ENCODE measurements at places on chromosomes 5 and 9.

DNA sequence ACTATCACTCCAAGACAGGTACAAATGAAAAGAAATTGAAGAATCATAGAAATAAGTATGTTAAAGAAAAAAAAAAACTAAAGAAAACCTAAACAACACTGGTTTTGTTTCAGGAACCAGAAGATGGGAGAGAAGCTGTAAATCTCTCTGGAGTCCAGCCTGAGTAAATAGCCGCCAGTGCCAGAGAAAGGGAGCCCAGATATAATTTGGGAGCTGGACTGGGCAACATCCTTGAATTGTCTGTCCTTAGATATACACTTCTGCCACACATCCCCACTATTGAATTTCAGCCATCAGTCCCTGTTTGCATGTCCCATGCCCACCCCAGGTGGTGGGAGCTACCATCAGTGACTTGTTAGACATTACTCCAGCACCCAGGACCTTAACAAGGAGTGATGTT, 979.6 kb downstream of the DTWD2 start:
- DNase-seq = no peak

DNA sequence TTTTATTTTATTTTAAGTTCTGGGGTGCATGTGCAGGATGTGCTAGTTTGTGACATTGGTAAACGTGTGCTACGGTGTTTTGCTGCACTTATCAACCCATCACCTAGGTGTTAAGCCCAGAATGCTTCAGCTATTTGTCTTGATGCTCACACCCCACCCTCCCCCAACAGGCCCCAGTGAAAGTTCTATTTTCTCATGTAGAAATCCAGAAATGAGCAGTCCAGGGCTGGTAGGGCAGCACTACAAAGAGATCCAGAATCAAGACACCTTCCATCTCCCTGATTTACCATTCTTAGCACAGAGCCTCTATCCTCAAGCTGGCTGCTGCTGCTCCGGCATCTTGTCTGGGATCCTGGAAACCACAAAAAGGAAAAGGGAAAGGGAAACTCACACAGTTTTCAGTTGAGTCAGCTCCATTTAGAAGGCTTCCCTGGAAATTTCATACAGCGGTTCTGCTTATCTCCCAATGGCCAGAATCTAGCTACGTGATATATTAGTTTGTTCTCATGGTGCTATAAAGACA, 85.4 kb upstream of the SMARCA2 start:
- DNase-seq = no peak

DNA sequence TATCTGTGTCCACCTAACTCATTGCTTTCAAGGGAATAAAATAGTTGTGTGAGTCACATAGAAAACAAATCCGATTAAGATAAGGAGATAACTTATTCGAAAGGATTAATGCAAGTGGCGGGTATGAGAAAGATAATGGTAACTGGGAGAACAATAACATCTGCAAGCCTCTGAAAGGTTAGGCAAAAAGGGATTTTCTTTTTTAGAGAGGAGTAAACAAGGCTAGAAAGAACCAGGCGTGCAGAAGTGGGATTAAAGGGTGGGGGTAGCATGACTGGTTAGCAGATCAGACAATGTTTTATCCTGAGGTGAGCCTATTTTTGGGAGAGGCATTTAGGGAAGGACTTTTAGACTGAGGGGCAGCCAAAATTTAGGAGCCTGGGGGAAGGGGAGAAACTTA, 34.7 kb upstream of the JMY start:
- DNase-seq = no peak

DNA sequence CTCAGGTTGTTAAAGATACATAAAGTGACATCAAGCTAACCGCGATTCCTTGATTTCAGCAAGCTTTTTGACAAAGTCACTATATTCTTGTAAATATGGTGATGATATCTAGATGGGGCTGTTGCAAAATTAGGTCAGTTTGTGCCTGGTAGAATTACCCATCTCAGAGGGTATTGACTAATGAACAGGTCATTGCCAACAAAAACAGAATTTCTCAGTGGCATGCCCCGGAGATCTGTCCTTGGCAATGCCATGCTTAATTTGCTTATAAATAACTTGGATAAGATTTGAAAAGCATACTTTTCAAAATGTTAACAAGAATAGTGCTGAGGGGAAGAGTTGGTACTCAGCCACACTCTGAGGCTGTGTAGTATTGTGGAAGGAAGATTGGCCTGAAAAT, 783.3 kb upstream of the SEMA6A start:
- no peak for DNase-seq

- DNase-seq = peak; percentile 56
Measured at GRCh38 chr5:31362931-31363568, 168.8 kb downstream of the DROSHA start.

DNA sequence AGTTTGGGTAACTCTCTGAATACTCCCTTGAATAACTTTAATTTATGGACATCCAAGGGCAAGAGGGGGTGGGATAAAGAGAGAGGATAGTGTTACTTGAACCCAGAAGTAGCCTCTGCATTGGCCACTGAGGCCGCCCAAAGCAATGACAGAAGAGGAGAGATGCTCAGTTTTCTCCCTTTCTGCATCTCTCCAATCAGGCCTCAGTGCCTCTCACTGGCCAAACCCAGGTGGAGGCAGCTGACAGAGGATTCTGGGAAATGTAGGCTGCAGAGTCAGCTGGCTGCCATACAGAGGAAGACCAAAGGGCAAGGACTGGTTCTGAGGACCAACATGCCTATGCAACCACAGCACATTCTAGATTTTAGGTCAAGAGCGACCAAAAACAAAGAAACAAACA, 719.4 kb downstream of the MAT2B start:
- DNase-seq = no peak

DNA sequence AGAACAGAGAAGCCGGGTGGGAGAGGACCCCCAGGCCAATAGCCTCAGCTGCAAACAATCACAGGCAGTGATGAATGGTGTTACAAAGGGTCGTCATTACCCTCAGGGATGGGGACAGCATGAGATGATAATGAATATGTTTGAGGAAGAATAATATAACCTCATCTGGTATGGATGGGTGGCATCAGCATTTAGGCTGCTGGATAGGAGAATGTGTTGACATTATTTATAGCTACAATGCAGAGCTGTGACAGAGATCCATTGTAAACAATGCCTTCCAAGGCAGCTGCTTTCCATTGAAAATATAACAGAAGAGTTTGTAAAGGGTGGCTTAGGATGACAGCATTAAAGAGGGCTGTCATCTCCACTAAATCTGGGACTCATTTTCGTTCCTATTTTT, 365.5 kb downstream of the KCNN2 start:
- DNase-seq = no peak

- DNase-seq = no peak
Measured at GRCh38 chr5:157273131-157273556, 7.2 kb downstream of the CYFIP2 start.

DNA sequence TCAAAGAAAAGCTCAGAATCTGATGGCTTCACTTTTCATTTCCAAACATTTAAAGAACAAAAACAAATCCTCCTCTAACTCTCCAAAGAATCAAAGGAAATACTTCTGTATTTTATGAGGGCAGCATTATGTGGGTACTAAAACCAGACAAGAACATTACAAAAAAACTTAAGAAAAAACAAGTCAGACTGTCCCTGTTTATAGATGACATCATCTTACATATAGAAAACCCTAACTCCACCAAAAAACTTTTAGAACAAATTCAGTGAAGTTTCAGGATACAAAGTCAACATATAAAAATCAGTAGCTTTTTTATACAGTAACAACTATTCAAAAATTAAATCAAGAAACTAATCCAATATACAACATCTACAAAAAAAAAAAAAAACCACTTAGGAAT, 136.2 kb downstream of the PJA2 start:
- DNase-seq = no peak

GRCh38 chr9:120886490-120886967, 9.5 kb upstream of the PHF19 start:
- peak; percentile 23 for DNase-seq

GRCh38 chr9:129885018-129885669, 49.9 kb downstream of the USP20 start:
- DNase-seq = no peak

- DNase-seq = no peak
Measured at GRCh38 chr9:33293782-33294181, 3.5 kb downstream of the NFX1 start.

- DNase-seq = peak; percentile 53
Measured at GRCh38 chr9:14989811-14990210, 79.6 kb upstream of the FREM1 start.

- DNase-seq = no peak
Measured at GRCh38 chr9:130854835-130855234, 19.8 kb downstream of the ABL1 start.

DNA sequence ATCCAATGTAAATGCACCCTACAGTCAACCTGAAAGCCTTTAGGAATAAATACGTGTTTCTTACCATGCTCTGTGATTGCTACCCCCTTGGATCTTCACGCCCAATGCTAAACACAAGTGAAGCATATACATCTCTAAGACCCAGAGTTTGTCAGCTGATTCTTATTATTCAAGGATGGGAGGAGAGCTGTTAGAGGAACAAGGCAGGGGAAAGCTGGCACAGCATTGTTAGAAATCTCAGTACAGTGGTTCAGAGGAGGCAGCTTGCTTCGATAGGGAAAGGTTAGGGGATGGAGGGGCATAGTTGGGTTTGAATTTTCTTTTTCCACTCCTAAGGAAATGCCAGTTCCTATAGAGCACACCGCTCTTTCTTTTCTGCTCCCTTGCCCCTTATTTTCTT, 16.7 kb upstream of the TAF11L2 start:
- DNase-seq = no peak

DNA sequence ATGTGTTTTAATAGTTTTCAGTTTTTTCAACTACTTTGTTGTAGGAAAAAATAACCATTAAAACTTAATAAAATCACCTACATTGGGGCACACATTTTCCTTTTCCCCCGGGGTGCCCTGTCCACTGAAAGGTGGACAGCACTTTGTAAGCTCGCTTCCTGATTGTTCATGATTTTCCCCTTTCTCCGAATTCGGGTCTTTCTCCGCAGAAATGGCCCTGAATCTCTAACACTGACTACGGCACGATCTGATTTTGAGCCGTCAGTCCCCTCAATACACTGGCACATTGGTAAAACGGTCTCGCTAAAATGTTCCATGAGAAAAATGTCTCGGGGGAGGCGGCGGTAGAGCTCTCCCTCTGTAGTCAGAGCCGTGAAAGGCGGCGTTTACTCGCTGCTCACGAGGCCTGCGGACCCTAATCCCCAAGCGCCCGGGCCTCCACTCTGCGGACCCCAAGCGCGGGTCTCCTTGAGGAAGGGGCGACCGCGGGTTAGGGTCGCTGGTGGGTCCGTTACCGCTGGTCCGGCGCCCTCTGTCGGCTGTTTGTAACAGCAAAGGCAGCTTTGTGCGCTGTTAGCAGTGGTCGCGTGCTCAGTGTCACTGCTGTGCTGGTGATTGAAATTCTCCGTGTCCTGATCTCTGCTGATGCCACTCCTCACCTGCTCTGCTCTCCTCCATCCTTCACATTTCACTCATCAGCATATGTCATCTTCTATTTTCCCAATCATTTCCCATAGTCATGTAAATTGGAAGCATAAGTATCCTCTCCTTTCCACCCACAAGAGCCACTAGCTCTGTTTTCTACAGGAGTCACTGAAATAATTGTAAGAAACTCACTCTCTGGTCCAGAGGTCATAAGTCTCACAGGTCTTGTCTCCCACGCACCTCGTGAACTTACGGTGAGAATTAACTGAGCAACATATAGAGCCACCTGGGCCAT, 10.8 kb upstream of the IFNA2 start:
- no peak for DNase-seq

DNA sequence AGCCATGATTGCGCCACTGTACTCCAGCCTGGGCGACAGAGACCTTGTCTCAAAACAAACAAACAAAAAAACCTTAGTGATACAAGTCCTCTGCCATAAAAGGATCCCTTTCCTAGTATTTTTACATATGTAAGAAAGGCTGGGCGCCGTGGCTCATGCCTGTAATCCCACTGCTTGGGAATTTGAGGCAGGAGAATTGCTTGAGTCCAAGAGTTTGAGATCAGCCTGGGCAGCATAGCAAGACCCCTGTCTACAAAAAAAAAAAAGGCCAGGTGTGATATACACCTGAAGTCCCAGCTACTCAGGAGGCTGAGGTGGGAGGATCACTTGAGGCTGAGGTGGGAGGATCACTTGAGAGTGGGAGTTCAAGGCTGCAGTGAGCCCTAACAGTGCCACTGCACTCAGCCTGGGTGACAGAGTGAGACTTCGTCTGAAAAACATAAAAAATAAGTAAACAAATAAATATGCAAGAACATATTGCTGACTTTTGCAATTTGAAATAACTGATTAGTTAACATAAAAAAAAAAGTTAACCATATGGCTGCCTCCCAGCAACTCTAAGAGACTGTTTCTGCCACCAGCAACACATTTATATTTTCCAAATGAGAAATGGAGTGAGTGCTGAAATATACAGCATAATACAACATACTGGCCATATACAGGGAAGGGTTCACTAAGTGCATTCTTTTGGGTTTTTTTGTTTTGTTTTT, 6.9 kb downstream of the ZNF367 start:
- DNase-seq = no peak

GRCh38 chr5:15752663-15753285, 252.8 kb downstream of the FBXL7 start:
- DNase-seq = peak; percentile 61

GRCh38 chr5:155594270-155594669, 580.7 kb downstream of the KIF4B start:
- DNase-seq = no peak

GRCh38 chr5:66247176-66247960, 103.3 kb downstream of the SREK1 start:
- peak; percentile 68 for DNase-seq

GRCh38 chr9:6977761-6978160, 220.0 kb downstream of the KDM4C start:
- DNase-seq = no peak

DNA sequence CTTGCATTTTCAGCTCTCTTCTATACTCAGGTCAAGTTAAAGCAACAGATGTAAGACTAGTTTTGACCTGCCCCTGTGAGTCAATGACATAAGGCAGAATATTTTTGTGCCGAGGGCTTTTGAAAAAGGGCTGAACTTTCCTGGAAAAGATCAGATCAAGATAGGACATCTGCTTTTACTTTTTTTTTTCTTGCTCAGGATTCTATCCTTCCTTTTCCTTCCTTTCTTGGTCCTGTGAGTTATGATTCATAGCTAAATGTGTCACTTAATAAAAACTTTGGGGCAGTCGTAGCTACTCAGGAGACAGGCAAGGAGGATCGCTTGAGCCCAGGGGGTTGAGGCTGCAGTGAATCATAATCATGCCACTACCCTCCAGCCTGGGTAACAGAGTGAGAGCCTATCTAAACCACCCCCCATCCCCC, 84.3 kb upstream of the BRINP1 start:
- no peak for DNase-seq

GRCh38 chr5:79858410-79858723, 132.7 kb downstream of the MTX3 start:
- no peak for DNase-seq

DNA sequence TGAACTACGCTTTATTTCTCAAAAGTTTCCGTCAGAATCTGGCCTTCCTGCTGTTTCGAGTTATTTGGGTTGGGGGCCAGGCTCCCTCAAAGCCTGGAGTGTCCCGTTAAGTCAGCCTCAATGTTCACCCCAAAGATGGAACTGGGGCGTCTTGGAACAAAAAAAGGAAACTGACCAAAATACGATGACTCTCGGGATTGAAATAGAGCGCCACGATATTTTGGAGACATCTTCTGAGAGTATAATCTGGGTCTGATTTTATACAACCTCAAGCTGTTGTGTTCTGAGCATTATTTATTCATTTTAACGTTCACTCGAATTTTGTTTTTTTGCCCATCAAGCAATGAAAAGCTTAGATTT, 28.1 kb downstream of the TLX3 start:
- DNase-seq = no peak

- no peak for DNase-seq
Measured at GRCh38 chr5:174047472-174048099, 2.1 kb downstream of the NSG2 start.

GRCh38 chr9:133886563-133887501, 105.3 kb downstream of the VAV2 start:
- no peak for DNase-seq
